Stimulated activated CD8-positive, alpha-beta memory T cell treated with anti-CD3 and anti-CD28 coated beads, Interleukin-12 subunit alpha, Interleukin-12 subunit beta, amount 100 ng/mL, for 4 hours (primary cell): ENCODE measurements at places on chromosomes 6 and 20.

- no peak for DNase-seq
Observed at GRCh38 chr20:18919996-18920395, 106.4 kb downstream of the SCP2D1 start.

GRCh38 chr6:42363926-42364849 lies 87.5 kb downstream of the TRERF1 start:
- DNase-seq = no peak

DNA sequence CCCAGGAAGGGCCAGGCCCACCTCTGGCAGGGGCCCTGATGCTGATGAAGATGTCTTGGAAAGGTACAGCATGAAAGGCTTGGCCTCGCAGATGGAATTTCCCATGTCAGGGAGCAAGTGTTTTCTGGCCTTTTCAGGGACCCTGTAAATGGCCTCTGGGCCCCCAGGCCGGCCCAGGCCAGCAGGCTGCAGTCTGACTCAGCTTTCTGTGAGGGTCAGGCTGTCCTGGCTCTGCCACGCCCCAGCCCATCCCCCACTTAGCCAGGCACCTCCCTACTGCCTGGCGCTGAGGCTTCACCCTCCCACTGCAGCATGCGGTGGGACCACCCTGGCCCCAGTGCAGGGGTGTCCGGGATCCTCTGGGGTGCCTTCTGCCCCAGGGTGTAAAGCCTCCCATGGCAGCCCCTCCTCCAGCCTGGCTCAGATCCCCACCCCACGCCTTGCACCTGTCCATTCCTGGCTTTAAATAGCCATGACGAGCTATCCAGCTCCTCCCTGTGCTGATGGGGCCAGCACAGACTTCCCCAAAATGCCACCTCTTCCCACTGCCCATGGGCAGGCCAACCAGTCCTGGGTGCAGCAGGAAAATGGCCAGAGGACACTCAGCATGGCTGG lies 35.6 kb upstream of the GATA5 start:
- DNase-seq = no peak

DNA sequence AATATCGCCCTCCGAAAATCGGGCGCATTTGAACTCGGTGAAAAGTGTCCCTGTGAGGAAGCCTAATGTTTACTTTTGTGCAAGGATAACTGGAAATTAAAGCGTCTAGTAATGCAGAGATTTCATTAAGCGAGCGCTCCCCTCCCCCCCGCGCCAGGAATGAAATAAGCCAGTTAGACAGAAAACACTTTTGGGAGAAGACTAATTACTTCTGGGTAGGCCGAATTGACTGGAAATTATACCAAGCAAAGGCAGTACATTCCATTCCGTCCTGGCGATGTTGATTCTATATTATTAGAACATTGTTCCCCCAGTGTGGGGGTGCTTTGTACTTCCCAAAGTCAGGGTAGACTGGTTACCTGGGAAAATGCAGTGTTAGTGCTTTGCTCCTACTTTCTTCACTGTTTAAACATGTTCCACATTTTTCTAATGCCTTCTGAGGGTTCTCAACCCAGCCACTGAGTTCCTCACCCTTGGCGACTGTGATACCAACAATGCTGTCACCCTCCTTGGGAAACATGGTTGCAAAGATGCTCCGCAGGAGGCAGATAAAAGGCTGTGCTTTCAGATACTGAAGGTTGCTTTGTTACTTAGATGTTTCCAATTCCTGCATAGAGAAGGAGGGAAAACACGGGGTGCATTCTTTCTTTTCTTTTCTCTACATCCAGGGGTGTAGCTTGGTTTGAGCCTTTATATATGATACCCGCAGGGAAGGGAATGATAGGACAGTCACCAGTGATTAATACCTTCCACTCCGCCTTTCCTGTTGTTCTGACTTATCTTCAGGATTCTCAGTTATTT lies 2.6 kb downstream of the GJA1 start:
- no peak for DNase-seq

DNA sequence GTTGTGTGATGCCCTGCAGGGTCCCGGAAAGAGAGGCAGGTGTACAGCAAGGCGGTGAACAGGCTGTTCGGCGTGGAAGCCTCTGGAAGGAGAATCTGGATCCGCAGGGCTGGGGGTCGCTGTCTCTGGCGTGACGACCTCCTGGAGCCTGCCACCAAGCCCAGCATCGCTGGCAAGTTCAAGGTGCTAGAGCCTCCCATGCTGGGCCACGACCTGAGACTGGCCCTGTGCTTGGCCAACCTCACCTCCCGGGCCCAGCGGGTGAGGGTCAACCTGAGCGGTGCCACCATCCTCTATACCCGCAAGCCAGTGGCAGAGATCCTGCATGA lies 36.5 kb downstream of the TGM6 start:
- no peak for DNase-seq

DNA sequence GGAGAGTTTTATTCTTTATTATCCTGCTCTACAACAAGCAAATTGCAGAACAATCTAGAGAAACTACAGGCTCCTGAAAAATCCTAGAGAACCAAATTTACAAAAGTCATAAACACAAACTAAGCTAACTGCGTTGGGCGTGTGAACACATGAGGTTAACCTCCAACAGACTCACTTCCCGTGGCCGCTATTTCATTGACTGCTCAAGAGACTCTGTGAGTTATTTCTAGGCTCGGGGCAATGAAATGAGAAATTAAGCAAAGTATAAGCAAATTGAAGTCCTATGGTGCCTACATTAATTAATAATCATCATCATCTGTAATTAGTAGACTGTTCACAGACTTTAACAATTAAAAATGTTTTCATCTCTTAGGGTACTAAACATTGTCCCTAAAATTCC lies 100.0 kb downstream of the MBOAT1 start:
- DNase-seq = no peak

DNA sequence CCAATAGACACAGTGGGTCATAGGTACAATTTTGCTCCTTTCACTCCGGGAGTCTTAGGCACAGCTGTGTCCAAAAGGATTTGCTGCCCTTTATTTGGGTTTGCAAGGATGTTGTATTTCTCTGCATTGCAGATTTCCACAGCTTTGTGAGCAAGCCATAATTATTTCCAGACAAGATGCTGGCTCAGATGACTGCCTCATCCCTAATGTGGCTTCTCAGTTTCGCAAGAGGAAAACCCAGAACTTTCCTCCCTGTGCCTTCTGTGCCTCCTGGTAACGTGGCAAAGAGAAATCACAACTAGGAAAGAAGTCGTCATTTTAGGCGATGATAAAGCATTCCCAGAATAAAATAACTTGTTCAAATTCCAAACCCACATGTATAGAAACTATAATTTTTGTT lies 33.7 kb downstream of the FAM50B start:
- no peak for DNase-seq

GRCh38 chr6:63571361-63572043 lies 778 bp upstream of the LOC128125822 start:
- DNase-seq = peak; percentile 31

DNA sequence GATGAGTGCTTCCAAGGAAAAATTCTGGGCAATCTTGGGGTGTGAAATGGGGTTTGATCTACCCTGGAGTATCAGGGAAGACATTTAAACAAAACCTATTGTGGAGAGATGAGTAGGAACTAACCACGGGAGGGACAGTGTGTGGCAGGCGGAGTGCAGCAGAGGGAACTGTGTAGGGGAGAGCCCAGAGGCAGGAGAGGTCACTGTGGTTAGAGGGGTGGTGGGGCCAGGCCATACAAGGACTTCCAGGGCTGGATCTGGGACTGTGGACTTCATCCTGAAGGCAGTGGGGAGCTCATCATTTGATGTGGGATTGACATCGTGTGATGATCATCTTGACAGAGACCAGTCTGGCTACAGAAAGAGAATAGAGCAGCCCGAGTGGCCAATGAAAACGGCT lies 89.0 kb downstream of the TOX2 start:
- no peak for DNase-seq

GRCh38 chr6:11748591-11749210 lies 29.9 kb downstream of the ADTRP start:
- no peak for DNase-seq

DNA sequence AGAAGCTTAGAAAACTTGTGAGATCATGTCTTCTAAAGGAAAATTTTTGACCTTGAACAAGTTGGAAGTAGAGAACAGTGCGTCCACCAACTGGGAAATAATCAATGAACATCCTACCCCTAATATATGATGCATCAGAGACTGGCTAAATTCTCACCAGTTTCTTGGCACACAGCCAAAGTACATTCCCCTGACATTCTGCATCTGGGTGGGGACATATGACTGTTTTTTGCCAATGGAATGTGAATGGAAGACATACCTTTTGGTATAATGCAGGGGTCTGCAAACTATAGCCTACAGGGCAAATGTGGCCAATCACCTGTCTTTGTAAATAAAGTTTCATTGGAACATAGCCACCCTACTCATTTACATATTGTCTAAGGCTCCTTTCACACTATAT lies 84.7 kb downstream of the HAO1 start:
- DNase-seq = no peak

- no peak for DNase-seq
Observed at GRCh38 chr6:141677598-141678211, 455.0 kb upstream of the GJE1 start.

DNA sequence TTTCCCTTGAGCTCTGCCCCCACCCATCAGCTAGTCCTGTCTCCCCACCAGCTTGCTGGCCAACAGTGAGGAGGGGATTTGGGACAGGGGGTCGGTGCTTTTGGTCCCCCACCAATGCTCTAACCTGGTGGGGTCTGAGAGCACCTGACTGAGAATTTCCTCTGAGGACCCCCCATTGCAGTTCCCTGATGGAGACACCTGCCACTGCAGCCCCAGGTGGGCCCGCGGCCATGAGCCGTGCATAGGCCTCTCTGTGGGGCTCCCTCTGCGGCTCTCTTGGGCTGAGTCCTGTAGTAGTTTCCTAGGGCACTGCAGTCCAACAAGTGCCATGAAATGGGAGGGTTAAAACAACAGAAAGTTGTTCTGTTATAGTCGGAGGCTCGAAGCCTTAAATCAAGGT lies 172.2 kb upstream of the SNX9 start:
- DNase-seq = no peak

DNA sequence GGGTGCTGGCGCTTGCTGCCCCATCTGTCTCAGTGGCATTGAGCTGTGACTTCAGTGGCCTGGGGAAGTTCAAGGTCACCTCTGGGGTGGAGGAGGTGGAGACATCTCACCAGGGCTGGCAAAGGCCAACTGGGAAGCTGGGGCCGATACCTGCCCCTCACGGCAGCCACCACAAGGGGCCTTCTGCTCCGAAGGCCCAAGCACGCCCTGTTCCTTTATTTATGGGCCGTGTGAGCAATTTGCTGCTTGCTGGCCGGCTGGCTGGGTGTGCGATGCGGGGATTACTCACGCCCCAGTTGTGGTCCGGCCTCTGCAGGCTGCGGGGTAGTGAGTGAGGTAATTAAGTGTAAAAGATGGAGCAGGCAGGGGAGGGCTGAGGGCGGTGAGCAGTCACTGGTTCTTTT lies 13.2 kb upstream of the SCRT2 start:
- no peak for DNase-seq
